H1 (cell line): ENCODE measurements at places on chromosomes 1 and 21.

DNA sequence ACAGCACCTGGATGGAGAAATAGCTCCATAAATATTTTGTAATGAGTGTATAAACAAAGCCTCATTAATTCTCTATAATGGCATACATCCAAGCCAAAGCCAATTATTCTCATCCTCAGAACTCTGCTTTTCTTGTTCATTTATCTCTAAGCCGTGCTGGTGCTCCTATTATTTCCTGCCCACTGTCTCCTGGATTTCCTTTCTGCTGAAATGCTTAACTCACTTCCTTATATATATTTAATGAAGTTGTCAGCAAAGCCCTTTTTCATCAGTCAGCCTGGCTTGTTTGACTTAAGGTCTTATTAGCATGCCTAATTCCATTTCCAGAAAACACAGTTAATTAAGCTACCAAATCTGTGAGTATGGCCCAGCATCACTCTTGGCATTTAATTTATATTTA, 93.4 kb downstream of the SLC25A24 start:
- no peak overlapping the region for H3K27ac ChIP-seq
- no peak overlapping the region for H3K4me3 ChIP-seq
- no peaks in the 10 kb centered on the region for H3K27me3 ChIP-seq
- no peak for DNase-seq
- no peaks in the 10 kb centered on the region for H3K36me3 ChIP-seq
- no peaks in the 10 kb centered on the region for H3K4me1 ChIP-seq

DNA sequence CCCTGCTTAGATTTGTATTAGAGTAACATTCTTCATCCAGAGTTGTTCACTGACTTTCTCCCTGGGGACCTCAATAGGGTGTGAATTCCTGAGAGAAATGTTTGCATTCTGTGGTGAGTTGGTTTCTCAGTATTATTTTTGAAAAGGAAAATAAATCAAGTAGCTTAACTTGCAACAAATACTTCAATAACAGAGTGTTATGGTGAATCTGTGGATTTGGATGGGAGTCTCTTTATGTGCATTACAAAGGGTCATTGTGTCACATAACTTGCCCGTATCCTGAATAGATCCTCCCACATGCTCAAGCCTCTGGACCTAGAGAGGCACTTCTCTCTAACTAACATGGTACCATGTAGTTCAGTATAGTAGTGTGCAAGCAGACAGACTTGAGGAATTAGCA, 68.4 kb upstream of the IPO9 start:
- no peak for DNase-seq
- no peaks in the 10 kb centered on the region; the same call in 1 of the 2 replicates for H3K4me1 ChIP-seq
- H3K4me3 ChIP-seq = no peak overlapping the region
- no peaks in the 10 kb centered on the region for H3K27me3 ChIP-seq
- H3K36me3 ChIP-seq = no peaks in the 10 kb centered on the region
- H3K27ac ChIP-seq = no peak overlapping the region

DNA sequence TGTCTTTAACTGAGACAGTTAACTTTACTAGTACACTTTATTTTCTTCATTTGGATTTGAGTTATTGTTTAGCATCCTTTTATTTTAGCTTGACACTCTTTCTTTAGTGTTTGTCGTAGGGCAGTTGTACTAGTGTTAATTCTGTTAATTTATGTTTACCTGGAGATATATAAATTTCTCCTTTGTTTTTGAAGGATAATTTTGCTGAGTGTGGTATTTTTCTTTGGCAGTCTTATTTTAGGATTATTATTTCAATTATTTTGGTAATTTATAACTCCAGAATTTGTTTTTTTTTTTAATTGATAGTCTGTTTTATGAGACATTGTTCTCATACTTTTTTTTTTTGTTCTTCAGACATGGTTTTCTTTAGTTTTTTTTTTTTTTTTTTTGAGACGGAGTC, 73.8 kb upstream of the CHODL start:
- H3K27me3 ChIP-seq = no peaks in the 10 kb centered on the region
- no peaks in the 10 kb centered on the region for H3K4me1 ChIP-seq
- H3K27ac ChIP-seq = no peak overlapping the region
- no peak overlapping the region for H3K4me3 ChIP-seq
- DNase-seq = no peak
- no peaks in the 10 kb centered on the region for H3K36me3 ChIP-seq

DNA sequence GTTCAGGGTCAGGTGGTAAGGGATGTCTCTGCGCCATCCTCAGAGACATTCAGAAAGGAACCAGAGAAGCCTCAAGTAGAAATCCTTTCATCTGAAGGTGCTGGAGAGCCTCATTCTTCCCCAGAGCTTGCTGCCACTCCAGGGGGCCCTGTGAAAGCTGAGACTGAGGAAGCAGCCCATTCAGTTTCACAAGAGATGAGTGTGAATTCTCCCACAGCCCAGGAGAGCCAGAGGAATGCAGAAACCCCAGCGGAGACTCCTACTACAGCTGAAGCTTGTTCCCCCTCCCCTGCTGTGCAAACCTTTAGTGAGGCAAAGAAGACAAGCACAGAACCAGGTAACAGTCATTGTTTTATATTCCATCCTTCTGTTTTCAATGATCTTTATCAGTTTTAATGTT, 38.7 kb downstream of the ZBTB40 start:
- no peak overlapping the region for H3K4me3 ChIP-seq
- DNase-seq = peak; percentile 67
- H3K27ac ChIP-seq = no peak overlapping the region
- H3K4me1 ChIP-seq = peaks cover 15% of the 10 kb centered on the region
- H3K36me3 ChIP-seq = no peaks in the 10 kb centered on the region
